Sciatic nerve (tissue), 2 donors: ENCODE measurements at places on chromosomes 12 and 14.

GRCh38 chr14:76784881-76785280 is 23.6 kb downstream of the VASH1 start:
- peak; percentile 87 for DNase-seq

DNA sequence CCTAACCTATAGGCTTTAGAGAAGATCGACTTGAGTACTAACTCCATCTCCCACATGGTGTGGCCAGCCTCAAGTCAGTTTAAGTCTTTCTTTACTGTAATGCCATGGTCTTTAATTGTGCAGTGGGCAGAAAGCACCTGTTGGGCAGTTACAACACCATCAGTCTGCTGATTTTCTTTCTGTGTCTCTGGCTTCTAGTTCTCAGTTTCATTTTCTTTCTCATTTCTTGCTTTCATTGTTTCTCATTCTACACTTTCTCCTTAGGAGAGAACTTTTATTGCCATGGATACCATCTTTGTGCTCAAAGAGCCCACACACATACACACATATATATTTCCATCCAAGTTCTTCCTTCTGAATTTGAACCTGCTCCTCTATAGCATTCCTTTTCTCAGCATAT is 96.1 kb upstream of the SLC16A7 start:
- no peak for DNase-seq

- DNase-seq = no peak
These were observed 7.2 kb downstream of the PDE3A start for GRCh38 chr12:20375560-20375959.

DNA sequence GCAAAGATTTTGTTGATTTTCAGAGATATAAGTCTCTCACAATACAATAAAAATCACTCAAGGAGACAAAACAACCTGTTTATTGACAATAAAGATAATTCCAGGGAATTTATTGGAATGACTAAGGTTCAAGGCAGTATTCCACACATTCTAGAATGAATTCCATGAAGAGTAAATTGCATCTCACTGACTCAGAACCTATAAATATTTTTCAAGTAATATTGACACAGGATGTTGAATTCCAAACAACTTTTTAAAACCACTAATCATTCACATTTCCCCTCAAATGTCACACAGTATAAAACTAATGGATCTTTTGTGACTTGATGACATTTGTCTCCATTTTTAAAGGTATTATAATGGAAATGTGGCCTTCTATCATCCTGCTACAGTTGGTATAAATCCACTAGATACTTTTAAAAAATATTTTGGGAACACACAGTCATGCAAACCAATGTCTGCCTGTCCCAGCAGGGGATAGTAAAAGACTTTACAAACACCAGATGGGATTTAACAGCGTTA is 42.1 kb upstream of the LGR5 start:
- no peak for DNase-seq

DNA sequence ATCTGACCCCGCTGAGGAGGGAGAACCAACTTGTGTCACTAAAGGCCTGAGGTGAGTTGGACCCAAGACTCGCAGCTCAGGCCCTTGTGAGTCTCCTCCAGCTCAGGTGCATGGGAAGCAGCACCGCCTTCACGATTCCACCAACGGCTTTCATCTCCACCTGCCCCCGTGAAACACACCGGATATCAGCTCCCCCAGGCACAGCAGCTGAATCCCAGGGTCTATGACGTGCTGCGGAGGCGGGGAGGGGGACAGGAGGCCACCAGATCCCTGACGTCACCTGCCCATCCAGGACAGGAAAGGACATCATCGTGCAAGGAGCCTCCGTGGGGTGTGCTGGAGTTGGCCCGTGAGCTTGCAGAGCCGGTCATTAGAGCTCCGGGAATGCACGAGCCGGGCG is 18.5 kb upstream of the SFSWAP start:
- no peak for DNase-seq

GRCh38 chr12:28459481-28459880 is 269.2 kb downstream of the CCDC91 start:
- no peak for DNase-seq

DNA sequence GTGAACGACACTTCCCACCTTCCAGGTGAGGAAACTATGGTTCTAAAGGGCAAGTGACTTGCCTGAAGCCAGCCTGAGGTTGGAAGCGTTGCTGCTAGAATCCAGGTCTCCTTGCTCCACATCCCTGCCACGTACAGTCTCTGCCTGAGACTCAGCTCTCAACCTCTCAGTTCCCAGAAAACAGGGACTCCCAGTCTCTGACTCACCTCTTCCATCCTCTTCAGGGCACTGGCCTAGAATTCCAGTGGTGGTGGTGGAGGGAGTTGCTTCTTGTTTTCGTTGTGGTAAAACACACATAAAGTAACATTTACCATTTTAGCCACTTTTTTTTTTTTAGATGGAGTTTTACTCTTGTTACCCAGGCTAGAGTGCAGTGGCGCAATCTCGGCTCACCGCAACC is 7.3 kb downstream of the GPR68 start:
- DNase-seq = no peak

- no peak for DNase-seq
These were observed 203.4 kb upstream of the DDHD1 start for GRCh38 chr14:53356361-53357150.

GRCh38 chr12:100953677-100954076 is 159.1 kb downstream of the ANO4 start:
- no peak for DNase-seq

GRCh38 chr12:103901518-103902173 is 28.6 kb upstream of the HSP90B1 start:
- no peak for DNase-seq

GRCh38 chr12:49750027-49750995 is 9.0 kb downstream of the TMBIM6 start:
- DNase-seq = no peak

DNA sequence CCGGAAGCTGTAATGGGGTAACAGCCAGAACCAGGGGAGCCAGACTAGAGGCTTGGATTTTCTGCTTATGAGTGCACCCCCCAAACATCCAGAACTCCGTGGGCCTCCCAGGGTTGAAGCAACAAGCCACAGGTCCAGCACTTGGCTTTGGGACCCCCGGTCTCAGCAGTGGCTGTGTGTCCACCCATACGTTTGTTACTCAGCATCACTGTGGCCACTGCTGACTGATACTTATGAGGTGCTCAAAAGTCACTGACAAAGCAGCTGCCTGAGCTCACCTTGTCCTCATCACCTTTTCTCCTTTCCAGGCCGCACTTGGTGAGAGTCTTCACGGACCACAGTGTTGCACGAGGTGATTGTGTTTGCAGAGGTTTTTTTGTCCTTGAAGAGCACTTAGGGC is 145.6 kb upstream of the RFLNA start:
- no peak for DNase-seq

- DNase-seq = peak; percentile 94
These were observed 297.9 kb upstream of the AMIGO2 start for GRCh38 chr12:47377414-47378221.

GRCh38 chr14:80978403-80978802 is 23.0 kb downstream of the TSHR start:
- DNase-seq = no peak

DNA sequence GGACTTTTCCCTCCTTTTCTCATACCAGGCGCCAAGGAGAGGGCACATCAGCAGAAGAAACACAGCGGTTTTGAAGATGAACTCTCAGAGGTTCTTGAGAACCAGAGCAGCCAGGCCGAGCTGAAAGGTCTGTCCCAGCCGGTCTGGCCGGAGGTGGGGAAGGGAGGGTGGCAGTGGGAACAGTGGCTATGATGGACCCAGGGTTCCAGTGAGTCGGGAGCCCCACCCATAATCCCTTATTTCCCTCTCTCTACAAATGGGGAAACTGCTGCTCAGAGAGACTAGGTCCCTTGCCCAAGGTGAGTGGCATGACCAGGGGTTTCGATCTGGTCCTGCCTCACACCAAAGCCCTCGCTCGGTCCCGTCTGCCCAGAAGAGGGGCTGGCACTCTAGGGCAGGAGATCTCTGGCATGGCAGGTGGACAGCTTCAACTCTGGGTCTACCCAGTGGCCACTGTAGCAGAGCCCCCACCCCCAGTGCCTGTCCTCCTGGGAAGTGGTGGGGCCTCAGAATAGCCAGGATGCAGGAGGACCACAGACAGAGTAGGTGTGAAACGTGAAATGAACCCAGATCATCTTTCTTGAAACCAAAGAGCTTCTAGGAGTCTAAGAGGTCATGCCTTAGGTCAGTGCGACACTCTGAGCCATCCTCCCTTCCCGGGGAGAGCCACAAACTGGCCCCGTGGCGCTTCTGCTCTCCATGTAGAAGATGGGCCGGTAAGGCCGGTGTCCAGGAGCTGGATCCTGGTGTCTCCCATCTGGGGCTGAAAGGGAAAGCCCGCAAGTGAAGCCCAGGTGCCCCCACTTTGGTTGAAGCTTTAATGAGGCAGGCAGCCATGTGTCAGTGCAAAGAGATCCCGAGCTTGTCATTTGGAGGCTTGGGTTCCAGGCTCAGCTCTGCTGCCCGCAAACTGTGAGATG is 7.0 kb downstream of the CHGA start:
- DNase-seq = no peak

- no peak for DNase-seq
These were observed 72.2 kb downstream of the BRMS1L start for GRCh38 chr14:35898217-35898775.

GRCh38 chr12:67980391-67980790 is 8.9 kb upstream of the IFNG-AS1 start:
- no peak for DNase-seq

- DNase-seq = no peak
These were observed 245.9 kb downstream of the NPAS3 start for GRCh38 chr14:33184587-33184986.

DNA sequence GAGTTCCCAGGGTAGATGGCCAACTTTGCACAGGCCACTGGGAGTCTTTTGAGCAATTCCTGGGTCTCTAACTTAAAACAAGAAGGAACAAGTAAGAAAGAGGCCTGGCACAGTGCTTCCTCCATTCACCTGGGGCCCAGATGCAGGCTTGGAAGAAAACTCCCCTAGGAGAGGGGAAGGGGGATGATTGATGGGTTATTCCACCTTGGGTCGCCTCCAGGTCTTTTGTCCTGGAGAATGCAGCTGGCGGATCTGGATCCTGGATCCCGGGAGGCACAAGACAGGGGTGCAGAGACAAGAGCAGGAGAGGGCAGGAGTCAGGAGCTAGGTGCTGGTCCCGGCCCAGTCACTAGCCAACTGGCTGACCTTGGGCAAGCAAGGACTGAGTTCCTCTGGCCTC is 74.5 kb downstream of the ESRRB start:
- no peak for DNase-seq

- DNase-seq = no peak
These were observed 12.4 kb upstream of the WSCD2 start for GRCh38 chr12:108116699-108117098.

DNA sequence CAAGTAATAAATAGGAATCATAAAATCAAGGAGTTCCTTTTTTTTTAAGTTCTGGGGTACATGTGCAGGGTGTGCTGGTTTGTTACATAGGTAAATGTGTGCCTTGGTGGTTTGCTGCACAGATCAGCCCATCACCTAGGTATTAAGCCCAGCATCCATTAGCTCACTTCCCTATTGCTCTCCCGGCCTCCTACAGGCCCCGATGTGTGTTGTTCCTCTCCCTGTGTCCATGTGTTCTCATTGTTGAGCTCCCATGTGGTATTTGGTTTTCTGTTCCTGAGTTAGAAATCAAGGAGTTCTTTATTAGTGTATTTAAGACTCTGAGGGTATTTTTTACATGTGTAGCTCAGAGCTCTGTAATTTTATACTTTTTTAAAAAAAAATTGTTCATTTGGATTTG is 86.0 kb downstream of the SCFD1 start:
- DNase-seq = no peak

DNA sequence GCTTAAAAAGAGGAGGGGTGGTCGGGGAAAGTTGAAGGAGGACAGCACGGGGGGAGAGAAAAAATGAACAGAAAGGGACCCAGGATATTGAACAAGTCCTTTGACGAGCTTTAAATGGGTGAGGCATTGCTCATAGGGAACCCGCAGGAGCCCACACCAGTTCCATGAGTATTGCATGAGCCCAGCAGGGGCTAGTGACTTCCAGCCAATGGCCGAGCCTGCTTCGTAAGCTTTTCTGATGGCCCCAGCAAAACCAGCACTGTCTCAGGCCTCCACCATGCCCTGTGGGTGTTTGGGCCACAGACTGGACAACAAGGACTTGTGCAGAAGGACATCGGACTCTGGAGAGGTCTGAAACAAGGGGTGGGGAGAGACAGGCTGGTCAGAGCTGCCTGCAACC is 109.5 kb downstream of the ZFP36L1 start:
- no peak for DNase-seq

DNA sequence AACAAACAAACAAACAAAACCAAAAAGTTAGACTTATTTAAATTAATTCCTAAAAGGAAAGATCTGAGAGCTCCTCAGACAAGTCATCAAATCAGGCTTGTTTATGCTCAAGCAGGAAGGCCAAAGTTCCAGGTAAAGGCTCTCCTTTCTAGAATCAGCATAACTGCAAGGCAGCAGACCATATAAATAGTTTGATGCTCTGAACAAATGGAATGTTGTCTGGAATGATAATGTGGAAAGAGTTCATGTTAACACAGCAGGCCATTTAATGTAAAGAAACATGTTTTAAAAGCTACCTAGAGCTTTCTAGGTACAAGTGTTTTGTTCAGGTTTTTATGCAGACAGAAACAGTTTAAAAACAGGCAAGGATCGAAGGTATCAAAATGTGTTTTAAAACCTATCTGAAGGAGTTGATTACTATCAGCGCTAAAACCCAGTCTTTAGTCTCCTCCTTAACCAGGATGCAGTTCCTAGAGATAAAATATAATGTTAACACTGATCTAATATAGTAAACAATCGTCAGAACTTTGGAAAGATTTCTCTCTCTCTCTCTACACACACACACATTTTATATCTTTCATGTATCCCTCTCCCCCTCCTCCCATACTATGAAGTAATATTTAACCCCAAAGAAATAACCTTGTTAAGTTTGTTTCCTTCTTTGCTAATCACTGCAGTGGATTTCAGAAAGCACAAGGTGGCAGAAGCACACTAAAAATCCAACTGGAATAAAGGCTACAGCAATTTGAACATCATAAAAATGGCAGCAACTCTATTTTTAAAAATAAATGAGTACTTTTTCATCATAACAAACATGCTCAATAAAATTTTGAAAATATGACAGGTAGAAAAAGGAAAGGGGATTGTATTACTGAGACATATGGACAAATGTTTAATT is 135.5 kb downstream of the PAWR start:
- DNase-seq = no peak

- no peak for DNase-seq
These were observed 4.4 kb upstream of the FOS start for GRCh38 chr14:75274050-75274898.

GRCh38 chr14:24329736-24330135 is 5.1 kb downstream of the ADCY4 start:
- peak; percentile 74 for DNase-seq

GRCh38 chr14:100654814-100655740 is 67.9 kb upstream of the BEGAIN start:
- DNase-seq = no peak

- no peak for DNase-seq
These were observed 18.3 kb upstream of the SLC38A2 start for GRCh38 chr12:46390881-46391280.
